NCI-H1417 (cell line): ENCODE measurements at places on chromosomes 3 and 15.

DNA sequence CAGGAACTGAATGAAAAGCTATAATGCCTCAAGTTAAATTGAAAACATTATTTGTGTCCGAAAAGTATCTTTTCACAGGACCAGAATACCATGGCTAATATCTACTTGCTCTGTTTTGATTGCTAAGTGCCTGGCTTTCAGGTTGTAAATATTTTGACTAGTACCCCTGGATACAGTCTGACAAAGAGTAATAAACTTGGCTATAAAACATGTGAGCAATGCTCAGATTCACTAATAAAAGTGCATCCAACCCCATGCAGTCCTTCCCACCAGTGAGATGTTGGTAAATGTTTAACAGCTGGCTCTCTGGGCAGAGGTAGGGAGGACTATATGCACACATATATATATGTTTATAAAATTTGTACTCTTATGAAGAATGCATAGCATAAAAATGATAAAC, 281.8 kb upstream of the TGFBR2 start:
- DNase-seq, result no peak

DNA sequence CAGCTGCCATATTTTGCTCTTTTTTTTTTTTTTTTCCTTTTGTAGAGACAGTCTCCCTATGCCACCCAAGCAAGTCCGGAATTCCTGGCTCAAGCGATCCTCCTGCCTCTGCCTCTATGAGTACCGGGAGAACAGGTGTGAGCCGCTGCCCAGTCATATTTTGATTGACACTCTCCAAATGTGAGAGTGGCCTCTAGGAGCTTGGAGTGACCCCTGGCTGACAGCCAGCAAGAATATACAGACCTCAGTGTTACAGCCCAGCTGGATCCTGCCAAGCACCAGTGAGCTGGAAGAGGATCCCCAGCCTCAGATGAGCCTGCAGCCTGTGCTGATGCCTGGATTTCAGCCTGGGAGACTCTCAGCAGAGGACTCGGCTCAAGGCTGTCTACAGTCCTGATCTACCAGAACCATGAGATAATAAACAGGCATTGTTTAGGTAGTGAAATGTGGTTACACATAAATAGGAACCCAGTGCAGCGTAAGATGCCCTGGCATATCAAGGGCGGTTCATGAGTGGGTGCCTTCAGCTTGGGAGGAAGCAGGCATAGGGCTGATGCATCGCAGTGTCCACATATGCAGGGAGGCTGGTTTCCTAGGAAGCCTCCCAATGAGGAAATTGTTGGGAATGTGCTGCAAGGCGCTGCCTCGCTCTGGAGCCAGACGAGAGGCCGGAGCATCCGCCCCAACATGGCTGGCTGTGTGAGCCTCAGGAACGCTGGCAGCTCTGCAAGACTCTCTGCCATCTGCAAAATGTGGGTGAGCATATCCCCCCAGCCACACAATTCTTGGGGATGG, 38.9 kb upstream of the ATP10A start:
- no peak for DNase-seq

GRCh38 chr3:101095693-101096430, 102.6 kb upstream of the ABI3BP start:
- DNase-seq, result no peak

- DNase-seq, result no peak
Measured at GRCh38 chr3:69539134-69539533, 153.2 kb upstream of the FRMD4B start.

GRCh38 chr3:131494706-131495105, 8.1 kb downstream of the MRPL3 start:
- no peak for DNase-seq

- no peak for DNase-seq
Measured at GRCh38 chr3:190444006-190444405, 5.7 kb downstream of the TMEM207 start.

- no peak for DNase-seq
Measured at GRCh38 chr3:124924741-124925140, 9.8 kb downstream of the MUC13 start.

GRCh38 chr15:48507416-48508065, 138.0 kb downstream of the FBN1 start:
- peak; percentile 26 for DNase-seq

DNA sequence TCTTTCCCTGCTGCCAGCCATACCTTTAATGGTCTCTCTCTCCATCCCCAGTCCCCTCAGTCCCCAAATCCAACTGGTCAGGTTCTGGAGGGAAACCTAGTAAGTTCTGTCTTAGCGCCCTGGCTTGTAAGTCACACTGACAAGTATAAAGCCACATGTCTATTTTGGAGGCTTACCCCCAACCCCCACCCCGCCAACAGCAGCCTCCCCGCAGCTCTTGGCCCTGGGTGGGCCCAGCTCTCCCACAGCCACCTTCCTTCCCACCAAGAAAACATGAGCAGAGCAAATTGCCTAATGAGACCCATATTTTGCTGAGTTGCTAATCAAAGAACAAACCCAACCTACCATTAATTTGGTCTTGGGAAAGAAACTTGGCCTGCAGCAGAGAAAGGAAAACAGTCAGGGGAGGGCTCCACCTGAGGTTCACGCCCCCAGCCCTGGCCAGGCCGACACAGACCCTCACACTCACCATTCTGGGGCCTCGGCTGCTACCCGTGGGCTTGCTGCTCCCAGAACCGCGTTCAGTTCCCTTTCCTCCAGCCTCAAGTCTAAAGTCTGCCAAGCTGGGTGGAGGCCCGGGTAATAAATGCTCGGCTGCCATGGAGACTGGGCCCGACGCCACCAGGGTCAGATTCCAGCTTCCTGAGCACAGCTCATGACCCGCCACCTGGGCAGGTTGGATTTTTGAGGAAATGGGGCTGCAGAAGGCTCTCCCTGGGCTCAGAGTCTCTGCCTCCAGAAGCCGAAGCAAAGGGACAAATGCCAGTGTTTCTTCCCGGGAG, at the start of gene CALML4:
TSS of gene CALML4 (minus strand) at position 557 of the 782 bp plus-strand sequence. CDS start at position 472, 85 bp downstream.
- DNase-seq, result no peak

GRCh38 chr15:27638958-27639357, 460.2 kb downstream of the OCA2 start:
- no peak for DNase-seq

DNA sequence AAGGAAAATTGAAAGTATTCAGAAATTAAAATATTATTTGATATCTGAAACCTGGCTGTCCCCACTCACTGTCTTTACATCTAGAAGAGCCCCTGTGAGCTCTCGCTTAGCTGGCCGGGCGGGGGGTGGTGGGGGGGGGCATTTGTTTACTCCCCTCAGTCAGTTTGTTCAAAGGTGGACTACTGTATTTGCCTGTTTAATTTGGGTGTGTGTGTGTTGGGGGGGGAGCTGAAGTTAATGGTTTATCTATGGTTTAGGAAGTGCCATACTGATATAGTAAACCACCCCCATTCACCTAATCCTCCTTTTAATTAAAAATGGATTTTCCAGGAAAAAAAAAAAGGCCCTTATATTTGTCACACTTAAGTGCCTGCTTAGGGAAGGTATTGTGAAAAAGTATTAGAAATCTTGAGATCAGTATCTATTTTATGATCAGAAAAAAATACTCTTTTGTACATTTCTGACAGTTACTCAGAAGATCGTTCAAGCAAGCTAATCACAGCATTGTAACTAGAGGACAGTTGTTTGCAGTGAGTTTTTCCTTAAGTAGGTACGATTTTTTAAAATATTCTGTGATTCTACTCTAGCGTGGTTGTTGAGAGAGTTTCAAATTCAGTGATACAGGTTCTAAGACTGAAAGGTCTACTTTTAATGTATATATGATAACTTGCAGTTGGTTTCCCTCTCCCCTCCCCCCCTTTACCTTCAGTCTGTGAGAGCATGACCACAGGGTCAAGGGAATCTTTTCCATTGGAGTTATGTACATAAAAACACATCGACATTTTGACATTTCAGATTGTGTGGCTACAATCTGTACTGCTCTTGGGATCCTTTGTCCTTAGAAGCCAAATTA, 8.5 kb downstream of the NR2F2 start:
- DNase-seq, result no peak

DNA sequence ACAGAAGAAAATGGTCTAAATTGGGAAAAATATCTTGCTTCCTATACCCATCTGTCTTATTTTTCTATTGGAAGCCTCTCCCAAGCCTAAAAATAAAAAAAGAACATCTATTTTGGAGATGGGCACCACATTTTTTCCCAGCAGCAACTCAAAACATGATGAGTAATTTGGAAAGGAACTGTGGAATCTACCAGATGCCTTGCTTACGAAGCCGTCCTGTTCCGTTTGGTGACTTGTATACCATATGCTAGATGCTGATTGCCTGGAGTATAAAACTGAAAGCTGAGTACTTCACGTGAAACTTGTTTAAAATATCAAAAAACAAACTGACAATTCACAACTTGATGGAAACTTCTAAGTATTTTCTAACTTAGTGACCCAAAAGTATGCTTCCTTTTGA, 491.0 kb downstream of the ROBO2 start:
- no peak for DNase-seq

- no peak for DNase-seq
Measured at GRCh38 chr3:198032039-198032936, 72.3 kb downstream of the LMLN start.
